ENCODE measurements at places on chromosomes 12 and 14.

DNA sequence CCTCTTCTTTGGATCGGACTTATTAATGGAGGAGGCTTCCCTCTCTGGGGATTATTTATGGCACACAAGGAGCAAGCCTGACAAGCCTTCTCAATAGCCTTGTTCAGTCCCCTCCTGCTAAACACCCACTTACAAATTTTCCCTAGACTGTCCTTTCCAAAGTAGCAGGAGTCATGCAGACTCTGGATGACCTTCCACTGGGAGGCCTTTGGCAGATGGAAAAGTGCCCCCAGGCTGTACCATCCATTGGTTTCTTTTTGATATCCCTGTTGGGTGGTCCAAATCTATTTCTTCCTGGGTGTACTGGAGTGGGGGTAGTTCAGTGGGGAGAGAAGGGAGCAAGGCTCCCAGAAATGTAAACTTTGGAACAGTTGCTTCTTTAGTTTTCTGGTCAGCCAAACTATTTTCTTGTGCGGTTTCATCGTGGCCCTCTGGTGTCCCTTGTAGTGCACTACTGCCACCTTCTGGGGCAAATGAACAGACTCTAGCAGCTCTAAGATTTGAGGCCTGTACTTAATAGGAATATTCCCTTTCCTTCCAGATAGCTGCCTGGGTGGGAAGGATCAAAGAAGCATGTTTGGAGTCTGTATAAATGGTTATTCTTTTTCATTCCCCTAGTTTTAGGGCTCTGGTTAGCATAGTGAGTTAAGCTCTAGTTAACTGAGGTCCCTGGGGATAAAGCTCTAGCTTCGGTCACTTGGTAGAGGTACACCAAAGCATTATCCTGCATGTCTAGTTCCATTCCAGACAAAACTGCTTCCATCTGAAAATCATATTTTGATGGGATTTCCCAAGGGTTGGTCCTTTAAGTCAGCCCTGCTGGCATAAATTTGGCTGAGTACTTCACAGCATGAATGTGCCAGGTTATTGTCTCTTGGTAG lies 409.5 kb downstream of the SLC6A15 start:
- DNase-seq = no peak

- DNase-seq = no peak
Measured at GRCh38 chr12:15996254-15996653, 85.1 kb downstream of the DERA start.

DNA sequence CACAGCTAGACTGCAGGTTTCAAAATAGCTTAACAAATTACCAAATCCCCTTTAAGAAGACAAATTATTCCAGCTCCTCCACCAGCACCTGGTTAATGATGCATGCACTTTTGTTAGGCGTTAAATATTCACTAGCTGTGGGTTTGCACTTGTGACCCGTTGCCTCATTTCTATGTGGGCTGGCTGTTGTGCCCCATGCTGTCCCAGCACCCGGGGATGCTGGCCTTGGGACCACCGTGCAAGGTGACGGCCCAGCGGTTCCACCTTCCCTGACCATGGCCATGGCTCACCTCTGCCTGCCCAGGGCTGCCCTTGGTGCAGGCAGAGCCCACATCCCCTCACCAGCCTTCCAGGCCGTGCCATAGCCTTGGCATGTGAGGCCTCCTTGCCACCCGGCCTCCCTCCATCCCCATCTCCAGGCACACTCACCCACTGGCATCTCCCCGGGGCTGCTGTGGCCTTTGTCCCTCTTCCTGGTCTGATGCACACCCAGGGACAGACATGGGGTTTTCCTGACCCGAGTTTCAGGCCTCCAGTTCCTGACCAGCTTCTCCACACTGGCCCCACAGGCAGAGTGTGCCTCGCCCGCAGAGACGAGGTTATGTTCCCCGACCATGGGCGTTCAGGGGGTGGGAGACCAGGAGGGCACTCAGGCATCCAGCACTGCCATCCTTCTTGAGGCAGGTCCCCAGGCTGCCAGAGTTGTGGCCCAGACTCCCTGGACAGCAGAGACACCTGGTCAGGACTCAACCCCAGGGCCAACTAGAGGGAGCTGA lies 20.3 kb upstream of the C14orf180 start:
- no peak for DNase-seq

DNA sequence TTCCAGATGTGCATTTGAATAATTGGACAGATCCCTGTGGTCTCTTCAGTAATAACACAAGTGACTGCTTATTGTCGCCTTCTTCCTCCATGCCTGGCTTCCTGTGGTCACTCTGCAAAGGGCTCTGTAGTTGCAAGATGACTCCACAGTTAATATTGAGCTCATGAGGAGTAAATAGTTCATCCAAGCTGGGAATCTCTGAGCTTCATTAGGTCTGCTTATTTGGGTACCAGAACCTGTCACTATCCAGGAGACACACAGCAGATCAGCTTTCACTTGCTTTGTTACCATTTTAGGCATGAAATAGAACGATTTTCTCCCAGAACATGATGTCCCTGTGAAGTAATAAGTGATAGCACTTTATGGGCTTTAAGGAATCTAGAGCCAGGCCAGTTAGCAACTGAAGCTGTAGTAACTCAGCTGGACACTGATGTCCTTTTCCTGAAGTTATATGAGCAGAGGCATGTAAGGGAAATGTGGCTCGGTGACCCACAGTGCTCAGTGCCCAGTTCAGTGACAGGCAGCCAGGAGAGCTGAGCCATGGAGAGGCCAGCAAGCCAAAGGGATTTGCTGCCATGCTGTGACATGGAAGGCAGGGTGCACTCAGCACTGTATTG lies 50.1 kb downstream of the CRADD start:
- DNase-seq = no peak

GRCh38 chr12:29844667-29845066 lies 60.9 kb upstream of the TMTC1 start:
- DNase-seq = no peak

DNA sequence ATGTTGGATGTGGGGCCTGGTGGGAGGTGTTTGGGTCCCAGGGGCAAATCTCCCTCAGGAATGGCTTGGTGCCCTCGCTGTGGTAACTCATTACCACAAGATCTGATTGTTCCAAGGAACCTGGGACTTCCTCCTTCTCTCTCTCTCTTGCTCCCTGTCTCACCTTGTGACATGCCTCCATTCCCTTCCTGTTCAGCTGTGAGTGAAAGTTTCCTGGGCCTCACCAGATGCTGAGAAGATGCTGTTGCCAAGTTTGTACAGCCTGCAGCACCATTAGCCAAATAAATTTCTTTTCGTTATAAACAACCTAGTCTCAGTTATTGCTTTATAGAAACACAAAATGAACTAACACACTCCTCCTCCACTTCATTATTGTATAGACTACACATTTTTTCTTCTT lies 759.8 kb upstream of the MDGA2 start:
- no peak for DNase-seq

- no peak for DNase-seq
Measured at GRCh38 chr14:24013654-24014514, 25.2 kb downstream of the DHRS4L2 start.

- no peak for DNase-seq
Measured at GRCh38 chr14:61218767-61219166, 62.4 kb downstream of the TMEM30B start.

- no peak for DNase-seq
Measured at GRCh38 chr14:29161593-29161992, 395.0 kb downstream of the FOXG1 start.

DNA sequence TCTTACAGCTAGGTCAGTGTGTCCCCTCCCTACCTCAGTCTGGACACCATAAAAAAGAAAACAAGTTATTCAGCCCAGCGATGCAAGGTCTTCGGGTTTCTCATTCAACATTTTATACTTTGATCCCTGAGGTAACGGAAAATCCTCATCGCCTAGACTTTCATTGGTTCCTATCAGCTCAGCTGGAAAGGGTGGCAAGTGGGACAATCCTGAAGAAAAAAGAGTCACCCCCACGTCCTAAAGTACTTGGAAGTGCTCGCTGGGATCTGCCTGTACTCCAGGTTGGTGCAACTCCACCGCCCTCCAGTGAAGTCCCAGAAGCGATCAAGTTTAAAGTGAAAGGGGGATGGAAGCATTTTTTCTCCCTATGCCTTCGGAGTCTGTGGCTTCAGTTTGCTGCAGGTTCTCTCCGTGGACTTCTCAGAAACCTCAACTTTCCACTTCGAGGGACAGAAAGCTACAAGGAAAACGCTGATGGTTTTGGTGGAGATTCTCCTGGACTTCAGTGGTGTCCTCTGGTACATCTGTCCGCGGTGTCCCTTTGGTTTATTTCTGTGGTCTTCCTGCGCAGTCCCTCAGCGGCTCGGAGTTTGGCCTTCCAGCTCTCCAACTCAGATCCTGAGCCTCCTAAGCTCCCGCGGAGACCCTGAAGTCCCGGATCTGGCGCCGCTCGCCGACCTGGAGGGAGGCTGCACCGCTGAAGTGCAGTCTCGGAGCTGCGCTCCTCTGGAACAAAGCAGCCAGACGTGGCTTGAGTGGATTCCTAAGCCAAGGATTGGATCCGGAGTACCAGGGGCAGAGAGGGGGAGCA lies 1.8 kb upstream of the LRFN5 start:
- no peak for DNase-seq

- peak; percentile 12 for DNase-seq
Measured at GRCh38 chr12:68236421-68237059, 10.9 kb upstream of the IL26 start.

GRCh38 chr12:28172434-28173030 lies 17.7 kb upstream of the CCDC91 start:
- no peak for DNase-seq

GRCh38 chr14:92414690-92415445 lies 91.9 kb downstream of the SLC24A4 start:
- DNase-seq = no peak

DNA sequence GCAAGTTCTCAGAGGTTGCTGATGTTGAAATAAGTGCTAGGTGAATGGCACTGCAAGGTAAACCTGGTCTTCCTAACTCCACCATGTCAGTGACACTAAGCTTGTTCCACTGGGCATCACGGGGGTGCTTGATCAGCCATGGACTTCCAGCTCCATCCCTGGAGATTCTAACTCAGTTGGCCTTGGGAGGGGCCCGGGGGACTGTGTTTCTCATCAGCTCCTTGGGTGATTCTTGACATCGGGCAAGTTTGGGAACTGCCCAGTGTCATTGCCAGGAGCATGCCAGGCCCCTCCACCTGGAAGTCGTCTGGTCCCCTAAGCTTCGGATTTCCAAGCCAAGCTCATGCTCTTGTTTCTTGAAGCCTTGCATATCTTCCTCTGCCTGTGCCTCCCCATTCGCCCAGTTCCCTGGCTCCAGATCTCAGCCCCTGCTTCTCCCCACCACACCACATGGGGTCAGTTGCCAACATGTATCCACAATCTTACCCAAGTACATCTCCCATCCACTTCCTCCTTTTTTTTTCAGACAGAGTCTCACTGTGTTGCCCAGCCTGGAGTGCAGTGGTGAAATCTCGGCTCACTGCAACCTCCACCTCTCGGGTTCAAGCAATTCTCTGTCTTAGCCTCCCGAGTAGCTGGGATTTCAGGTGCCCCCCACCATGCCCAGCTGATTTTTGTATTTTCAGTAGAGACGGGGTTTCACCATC lies 30.7 kb upstream of the RFLNA start:
- no peak for DNase-seq

- no peak for DNase-seq
Measured at GRCh38 chr14:92646952-92647796, 101.3 kb downstream of the LGMN start.

GRCh38 chr14:106094654-106095189 lies 568.3 kb downstream of the TMEM121 start:
- DNase-seq = peak; percentile 22

GRCh38 chr12:47705229-47705565 lies 633 bp downstream of the RPAP3 start:
- no peak for DNase-seq

DNA sequence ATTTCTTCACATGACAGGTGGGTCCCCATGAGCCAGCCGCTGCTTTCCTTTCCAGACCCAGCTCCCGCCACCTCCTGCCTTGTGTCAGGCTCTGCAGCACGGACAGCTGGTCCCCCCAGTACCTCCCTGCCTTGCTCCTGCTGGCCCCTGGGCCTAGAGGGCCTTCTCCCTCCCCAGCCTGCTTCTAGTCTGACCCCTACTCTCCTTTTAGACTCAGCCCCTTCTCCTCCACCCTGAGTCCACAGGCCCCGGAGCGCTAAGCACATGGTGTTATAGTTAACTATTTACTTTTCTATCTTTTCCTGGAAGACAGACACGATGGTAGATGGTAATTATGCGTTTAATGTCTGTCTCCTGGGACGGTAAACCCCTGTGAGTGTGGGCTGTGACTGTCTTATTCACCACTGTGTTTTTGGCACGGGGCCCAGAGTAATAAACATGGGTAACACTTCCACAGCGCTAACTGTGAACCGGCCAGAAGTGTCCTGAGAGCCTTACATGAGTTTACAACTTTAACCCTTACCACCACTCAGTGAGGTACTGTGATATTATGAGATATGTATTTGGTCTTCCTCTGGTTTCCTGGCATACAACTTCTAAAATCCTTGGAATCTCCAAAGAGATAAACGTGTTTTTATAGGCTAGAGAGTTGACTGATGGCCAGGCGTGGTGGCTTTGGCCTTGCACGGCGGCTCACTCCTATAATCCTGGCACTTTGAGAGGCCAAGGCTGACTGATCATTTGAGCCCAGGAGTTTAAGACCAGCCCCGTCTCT lies 41.2 kb downstream of the DGLUCY start:
- DNase-seq = no peak

DNA sequence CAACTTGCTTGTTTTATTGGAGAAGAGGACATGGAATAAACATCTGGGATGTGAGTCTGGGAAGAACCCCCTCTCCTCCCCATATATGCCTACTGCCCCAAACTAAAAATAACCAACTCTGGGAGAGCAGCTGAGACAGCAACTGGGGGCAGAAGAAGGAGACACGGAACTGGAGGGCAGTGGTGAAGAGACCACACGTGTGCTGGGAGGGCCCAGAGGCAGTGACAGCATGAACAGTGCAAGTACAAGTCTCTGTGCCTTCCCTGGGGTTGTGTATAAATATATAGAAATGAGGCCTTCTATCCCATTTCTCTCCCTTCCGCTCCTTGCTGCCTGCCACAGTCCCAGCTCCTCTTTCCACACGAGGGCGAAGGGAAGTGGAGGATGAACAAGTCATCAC lies 4.0 kb upstream of the KRT73 start:
- DNase-seq = no peak

- no peak for DNase-seq
Measured at GRCh38 chr12:1970331-1970900, 33.8 kb downstream of the DCP1B start.

- no peak for DNase-seq
Measured at GRCh38 chr12:103373088-103373523, 122.7 kb downstream of the C12orf42 start.

DNA sequence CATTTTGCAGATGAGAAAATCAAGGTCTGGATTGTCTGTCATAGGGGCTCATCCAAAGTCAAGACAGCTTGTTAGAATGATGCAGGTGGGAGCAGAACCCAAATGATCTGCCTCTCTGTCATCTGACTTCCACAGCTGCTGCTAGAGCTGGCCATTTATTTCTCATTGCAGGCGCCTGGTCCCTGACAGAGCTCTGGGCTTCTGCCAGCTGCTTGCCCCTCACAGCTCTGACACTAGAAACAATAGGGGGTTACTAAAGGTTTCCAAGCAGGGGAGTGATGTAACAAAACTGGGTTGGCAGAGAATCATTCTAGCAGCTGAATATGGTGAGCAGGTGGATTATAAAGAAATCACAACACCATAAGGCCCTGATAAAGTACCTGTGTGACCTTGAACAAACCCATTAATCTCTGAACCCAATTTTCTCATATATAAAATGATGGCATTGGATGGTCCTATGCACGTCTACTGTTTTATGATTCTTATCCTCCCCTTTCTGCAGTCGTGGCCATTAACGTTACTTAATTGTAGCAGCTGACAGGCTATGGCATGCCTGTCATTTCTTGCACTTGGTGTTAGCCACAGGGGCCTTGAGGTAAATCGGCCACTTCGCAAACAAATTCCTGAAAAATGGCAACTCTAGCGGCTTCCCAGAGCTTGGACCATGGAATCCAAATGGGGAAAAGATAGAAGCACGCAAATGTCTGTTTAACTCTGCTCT lies 134.6 kb downstream of the RMST start:
- no peak for DNase-seq
